ENCODE measurements at places on chromosomes 12 and 14. TPM values are rescaled to one million over a fixed set of nuclear protein-coding genes. Genes with fewer than 3 reads are reported as not detected.

Gene PTPRQ
- not detected for total RNA-seq

Gene EMP1
- total RNA-seq, result 250 TPM

Gene HNF1A
- not detected for total RNA-seq

Gene ARHGDIB
- 347 TPM for total RNA-seq

Gene TESPA1
- 1.1 TPM for total RNA-seq

Gene CD69
- total RNA-seq, result 0.57 TPM

Gene CEP128
- 9.5 TPM for total RNA-seq
